ENCODE measurements at places on chromosomes 6 and 20.
A peak's percentile ranks its signal among the peaks of the same experiment; 100 is the strongest.

GRCh38 chr6:160249671-160250070 lies 8.9 kb downstream of the SLC22A2 start:
- no peak for DNase-seq

DNA sequence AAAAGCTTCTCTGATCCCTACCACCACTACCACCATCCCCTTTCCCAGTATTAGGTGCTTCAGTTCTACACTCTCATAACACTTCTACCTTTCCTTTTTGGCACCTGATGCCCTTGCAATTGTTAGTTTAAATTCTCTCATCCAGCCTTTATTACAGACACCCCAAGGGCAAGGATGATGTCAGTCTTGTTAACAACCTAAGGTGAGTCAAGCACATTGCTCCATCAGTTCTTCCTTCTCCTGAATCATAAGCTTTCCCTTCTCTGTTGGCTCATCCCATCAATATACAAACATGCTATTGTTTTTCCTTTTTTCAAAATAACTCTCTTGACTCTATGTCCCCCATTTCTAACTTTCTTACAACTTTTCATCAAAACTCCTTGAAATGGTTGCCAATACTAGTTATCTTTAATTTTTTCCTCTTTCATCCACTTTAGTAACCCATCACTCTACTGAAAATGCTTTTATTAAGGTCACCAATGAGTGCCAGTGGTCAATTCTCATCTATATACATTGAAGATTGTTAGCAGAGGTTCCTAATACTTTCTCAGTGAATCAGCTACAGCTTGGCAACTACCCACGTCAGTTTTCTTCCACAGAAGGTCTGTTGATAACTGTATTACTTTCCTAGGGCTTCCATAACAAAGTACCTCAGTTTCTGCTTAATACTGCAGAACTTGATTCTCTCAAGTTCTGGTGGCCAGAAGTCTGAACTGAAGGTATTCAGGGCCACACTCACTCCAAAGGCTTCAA lies 97.1 kb upstream of the FLRT3 start:
- no peak for DNase-seq

DNA sequence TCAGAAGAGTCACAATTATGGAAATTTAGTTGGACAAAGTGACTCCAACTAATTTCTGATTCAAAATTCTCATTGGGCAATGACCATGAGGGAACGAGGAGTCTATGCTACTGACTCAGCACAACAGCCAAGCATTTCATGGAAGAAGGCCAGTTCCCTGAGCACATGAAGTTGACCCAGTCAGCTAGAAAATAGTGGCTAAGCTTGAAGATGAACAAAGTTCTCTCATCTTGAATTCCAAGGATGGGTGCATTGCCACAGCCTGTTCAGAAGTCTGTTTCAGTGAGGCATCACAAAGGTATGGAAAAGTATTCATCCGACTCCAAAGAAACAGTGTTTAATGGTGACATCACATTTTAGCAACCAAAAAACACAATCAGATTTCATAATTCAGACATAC lies 676.9 kb downstream of the HACE1 start:
- DNase-seq: no peak

GRCh38 chr6:1770435-1770843 lies 160.7 kb downstream of the FOXC1 start:
- no peak for DNase-seq

GRCh38 chr6:106431405-106431804 lies 70.9 kb downstream of the CRYBG1 start:
- no peak for DNase-seq

DNA sequence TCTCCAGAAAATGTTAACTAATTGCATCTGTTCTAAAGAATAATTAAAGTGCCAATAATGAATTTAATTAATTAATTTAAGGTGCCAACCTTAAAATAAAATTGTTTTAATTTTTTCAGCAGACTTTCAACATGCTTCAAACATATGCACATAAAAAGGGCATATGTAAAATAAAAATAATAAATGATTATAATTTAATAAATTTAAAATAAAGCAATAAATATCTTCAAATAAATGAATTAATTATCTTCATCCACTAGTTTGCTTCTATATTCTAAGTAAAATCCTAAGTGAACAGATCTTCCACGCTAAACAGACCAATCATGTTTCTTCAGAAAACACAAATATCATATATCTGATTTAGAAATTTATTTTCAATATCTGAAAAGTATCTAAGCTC lies 119.2 kb downstream of the HIVEP2 start:
- DNase-seq: no peak

- no peak for DNase-seq
Measured at GRCh38 chr20:24677626-24678315, 208.3 kb downstream of the SYNDIG1 start.

- no peak for DNase-seq
Measured at GRCh38 chr6:11366934-11367637, 134.6 kb upstream of the NEDD9 start.

GRCh38 chr6:84089552-84089951 lies 56.0 kb downstream of the MRAP2 start:
- DNase-seq: no peak

DNA sequence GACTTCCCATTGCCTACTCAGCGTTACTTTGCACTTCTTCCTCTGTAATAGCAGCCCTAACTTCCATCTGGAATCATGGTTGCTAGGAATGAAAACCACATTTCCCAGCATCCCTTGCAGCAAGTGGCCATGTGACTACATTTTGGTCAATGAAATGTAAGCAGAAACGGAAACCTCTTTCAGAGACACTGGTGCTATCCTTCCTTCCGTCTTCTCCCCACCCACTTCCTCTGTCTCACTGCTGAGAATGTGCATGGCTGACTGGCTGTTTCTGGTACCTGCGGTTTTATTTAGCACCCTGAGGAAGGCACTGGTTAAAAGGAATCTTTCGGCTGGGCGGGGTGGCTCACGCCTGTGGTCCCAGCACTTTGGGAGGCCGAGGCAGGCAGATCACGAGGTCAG lies 107.4 kb downstream of the SCML4 start:
- no peak for DNase-seq

DNA sequence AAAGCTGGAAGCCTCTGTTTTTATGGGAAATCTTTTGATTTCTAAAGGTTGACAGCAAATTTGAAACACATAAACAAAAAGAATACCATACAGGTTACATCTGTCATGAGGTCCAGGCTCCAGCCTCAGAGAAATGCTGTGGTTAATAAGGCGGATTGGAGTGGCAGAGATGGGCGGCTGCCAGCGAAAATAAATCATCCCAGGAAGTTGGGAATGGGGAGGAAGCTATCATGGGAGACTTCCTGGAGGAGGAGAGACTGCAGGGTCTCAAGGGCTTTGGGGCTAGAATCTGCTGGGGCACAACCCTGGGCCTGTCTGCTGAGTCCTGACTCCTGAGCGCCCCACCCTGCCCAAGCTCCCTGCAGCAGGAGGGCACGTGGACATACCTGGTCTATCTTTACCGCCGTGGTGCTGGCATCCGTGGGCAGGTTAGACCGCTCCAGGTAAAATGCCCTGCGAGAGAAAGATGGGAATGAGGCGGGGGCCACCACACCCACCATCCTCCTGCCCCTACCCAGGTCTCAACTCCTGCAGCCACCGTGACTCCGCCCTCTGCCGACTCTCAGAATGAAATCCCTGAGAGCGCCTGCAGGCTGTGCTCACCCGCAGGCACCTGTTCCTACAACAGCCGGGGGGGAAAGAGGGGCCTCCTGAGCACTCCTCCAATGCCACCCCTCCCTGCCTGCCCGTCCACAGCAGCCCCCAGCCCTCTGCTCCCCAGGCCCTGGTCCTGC lies 197.3 kb downstream of the PREX1 start:
- no peak for DNase-seq

GRCh38 chr6:36598739-36599318 lies 4.7 kb downstream of the SRSF3 start:
- DNase-seq: no peak

DNA sequence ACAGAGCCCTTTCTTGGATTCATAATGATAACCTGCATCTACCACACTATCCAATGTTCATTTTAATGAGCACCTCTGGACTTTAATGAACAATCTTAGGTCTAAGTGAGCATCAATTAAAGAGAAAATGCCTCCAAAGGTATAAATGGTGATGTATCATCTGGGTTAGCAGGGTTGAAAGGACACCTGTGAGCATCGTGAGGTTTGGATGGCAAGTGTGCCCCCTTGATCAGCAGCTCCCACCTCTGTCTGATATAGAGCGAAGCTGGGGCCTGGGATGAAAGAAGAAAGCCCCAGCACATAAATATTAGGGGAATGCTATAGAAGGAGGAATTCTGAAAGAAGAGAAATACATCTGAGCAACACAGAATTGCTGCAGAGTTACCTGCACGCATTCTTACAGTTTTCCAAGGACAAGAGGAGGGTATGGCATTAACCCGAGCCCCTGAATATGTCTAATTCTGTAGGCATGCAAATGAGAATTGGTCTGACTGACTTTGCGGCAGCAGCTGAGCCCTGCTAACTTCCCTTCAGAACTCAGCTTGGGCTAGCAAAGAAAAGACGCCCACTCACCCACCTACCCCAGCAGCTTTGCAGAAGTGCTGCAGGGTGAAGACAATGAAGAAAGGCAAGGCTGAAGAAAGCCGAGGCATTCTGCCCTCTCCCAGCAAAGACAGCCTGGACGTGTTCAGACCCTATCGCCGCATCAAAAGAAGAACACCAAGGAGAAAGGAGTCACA lies 136.2 kb downstream of the GMPR start:
- no peak for DNase-seq

GRCh38 chr6:71482742-71483141 lies 194.1 kb downstream of the OGFRL1 start:
- no peak for DNase-seq

- DNase-seq: no peak
Measured at GRCh38 chr6:49986551-49986950, 17.1 kb upstream of the DEFB113 start.

DNA sequence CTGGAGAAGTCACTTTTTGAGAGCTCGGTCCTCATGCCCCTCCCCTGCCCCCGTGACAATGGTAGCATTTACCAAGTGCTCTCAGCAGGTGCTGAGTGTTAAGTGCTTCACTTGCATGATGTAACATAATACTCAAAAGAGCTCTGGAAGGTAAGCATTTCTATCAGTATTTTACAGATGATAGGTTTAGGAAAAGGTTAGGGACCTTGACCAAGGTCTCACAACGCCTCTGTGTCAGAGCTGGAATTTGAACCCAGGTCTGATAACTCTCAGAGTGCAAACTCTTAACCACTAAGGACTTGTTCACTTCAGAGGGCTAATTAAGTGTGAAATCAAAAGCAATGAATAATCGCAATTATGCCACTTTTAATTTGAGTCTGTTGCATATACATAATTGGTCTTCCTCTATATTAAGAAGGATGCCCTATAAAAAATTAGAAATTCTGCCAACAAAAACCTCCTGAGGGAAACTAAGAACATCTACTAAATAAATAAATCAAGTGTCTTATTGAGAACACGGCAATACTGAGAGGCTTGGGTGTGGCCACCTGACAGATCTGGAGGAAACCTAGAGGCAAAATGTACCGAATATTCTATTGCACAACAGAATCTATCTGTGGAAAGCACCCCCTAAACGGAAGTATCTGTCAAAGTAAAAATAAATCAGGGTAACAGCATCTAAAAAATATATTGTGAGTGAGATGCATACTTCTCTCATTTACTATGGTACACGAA lies 109.8 kb downstream of the BACH2 start:
- DNase-seq: no peak

GRCh38 chr6:26431258-26432172 lies 8.8 kb upstream of the BTN3A3 start:
- peak; percentile 34 for DNase-seq

GRCh38 chr20:57473246-57474048 lies 51.5 kb downstream of the CTCFL start:
- DNase-seq: no peak

- DNase-seq: no peak
Measured at GRCh38 chr6:15876406-15876805, 213.6 kb upstream of the DTNBP1 start.

DNA sequence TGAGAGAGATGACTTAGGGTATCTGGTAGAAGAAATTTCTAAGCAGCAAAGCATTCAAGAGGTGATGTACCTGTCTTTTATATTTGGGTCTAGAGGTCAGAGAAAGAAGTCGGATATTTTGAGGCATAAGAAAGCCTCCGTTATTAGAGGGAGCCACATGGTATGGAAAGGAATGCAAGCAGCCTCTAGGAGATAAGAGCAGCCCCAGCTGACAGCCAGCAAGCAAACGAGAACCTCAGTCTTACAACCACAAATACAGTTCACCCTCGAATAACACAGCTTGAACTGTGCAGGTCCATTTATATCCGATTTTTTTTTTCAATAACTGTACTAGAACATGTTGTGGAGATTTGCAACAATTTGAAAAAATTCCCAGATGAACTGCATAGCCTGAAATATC lies 190.7 kb upstream of the VGLL2 start:
- DNase-seq: no peak

DNA sequence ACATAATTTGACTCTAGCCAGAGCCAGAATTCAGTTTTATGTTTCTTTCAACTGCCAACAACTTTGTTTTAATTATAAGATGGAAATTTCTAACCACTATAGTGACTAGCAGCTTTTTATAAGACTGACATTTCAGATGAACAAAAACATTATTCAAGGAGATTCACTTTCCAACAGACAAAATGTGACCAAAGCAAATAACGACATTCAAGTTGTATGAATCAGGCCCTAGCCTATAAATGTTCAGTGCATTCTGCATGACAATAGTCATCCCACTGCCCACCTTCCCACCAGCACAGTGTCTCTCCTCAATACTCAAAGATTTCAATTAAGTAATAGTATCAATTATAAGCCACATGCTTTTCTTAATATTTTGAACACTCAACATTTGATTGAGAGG lies 200.7 kb downstream of the KHDC1L start:
- DNase-seq: no peak

DNA sequence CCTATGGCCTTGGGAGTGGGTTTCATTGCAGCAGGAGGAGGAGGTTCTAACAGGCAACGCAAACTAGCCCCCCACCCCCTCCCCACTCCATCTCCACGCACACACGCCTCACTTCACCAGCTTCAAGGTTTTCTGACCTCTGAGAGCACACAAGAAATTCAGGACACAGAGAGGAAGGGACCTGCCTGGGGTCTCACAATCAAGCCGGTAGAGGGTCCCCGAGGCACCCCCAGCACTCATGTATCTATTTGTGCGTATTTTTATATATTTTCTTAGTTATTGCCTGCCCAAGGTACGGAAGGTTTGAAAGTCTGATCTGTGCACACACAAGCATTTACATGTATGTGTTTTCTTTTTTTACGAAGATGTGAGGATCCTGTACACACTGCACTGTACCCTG lies 16.9 kb downstream of the MDFI start:
- DNase-seq: no peak

GRCh38 chr6:168249746-168250145 lies 69.8 kb downstream of the DACT2 start:
- DNase-seq: no peak
